ENCODE measurements at places on chromosomes 2 and 18.

DNA sequence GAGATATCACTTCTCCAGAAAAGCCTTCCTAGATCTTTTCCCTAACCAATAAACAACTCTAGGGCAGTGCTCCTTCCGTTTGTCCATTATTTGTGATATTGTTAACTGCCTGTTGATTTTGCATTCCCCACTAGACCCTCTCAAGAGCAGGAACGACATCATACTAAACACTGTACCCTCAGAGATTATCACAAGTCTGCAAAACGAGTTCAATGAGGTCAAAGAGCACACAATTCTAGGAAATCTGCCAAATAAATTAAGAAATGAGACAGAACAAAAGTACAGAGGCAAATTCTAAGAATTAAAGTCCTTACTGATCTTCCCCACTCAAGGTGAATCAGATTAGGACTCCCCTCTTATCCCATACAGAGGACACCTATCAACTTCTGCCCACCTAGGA is 7.6 kb downstream of the RTTN start:
- no peak for DNase-seq

DNA sequence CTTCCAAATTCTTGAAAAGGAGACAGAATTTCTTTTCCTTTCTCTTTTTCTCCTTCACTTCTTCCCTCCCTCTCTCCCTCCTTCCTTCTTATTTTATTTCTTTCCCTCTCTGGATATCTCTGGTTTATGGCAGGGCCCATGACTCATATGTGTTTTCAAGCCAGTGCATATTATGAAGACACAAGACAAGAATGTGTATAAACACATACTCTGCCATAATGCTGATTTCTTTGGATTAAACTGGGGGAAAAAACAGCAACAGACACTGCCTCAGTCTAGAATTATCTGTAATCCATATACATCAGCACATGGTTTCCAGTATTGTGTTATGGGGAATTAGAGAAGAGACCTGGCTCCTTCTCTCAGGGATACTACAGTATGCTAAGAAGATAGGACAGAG is 82.8 kb upstream of the CPO start:
- peak; percentile 33 for DNase-seq

DNA sequence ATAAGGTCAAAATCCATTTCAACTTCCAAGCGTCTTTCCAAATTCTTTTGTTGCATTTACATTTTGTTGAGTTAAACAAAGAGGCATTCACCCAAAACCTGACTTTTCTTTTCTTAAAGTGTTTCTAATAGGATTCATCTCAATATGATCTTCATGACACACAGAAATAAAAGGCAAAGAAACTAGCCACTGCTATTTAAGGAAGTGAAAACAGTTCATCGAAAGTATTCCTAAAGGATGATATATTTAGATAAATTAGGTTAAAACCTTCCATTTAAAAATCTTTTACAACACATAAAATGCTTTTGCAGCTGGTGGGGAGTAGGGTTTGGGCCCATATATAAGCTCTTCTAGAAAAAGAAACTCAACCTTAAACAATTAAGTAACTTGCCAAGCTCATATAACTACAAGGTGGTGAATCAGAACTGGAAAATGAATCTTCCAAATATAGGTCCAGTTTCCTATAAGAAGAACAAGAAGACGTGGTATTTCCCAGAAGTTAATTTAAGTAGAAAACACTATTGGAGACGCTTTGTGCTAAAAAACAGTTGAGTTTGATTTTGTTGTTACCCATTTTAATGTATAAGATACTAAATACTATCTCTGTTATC is 336.0 kb upstream of the HNRNPA3 start:
- no peak for DNase-seq

DNA sequence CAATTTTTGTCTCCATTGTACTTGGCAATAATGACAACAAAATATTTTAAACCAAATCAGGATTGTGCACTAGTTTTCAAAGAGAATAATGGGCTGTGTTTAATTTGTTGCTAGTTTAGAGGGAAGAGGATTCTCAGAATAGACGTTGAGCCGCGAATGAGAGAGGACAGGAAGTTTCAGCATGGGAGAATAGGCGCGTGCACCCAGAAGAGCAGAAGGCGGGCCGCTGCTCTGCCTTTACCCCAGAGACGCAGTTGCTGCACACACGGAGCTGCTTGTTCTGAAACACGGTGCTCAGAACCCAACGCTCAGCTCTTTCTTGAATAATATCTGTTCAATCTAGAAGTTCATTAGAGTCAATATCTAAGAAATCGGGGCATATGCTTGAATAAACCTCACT is 223.4 kb downstream of the MYT1L start:
- DNase-seq = no peak

DNA sequence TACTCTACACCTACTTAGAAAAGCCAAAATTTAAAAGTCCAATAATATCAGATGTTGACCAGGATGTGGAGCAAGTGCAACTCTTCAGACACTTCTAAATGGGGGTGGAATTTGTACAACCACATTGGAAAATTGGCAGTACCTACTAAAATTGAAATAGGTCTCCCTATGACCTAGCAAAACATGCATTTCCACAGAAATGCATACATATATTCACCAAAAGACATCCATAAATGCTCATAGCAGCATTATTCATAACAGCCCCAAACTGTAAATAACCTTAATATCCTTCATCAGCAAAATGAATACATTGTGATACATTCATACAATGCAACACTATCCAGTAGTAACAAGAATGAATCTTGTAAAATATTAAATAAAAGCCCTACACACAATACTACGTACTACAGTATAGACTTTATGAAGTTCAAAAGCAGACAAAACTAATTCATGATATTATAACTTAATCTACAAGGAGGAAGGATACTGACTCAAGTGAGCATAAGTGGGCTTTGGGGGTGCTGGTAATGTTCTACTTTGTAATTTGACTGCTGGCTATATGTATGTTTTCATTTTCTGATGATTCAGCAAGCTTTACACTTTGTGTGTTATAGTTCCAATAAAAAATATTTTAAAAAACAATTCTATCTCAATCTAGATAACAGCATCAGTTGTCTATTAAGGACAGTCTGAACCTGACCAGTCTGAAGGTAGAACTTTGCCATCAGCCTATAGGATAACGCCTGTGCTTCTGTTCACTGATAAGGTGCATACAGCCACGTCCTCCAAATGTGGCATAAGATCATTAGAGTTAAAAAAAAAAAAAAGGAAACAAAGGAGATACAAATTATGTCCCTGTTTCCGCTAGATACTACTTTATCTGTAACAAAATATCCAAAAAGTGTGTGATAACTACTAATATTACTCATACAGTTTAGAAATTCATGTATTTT is 6.6 kb upstream of the TNFRSF11A start:
- no peak for DNase-seq

DNA sequence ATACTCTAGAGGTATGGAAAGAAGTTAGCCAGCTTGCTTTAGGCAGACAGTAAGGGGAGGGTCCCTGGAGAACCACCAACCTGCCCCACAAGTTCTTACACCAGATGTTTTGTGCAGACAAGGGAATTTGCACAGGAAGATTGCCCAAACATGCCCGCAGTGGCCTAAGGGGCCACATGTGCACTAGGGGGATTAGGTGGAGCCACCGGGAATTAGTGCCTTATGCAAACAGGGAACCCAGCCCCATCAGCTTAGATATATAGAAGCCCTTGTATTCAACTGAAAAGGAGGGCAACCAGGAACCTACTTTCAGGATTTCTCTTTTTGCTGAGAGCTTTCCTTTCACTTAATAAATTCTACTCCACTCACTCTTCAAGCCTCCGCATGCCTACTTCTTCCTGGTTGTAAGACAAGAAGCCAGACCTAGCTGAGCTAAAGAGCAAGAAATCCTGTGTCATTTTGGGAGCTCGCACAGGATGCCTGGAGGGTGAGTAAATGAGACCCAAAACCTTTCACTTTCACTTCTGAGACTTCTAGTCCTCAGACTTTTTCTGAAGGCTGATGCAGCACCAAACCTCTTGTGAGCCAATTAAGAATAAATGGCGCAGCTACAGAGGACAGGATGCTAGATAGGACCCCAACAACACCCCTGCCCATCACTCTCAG is 146.3 kb downstream of the GCA start:
- no peak for DNase-seq

DNA sequence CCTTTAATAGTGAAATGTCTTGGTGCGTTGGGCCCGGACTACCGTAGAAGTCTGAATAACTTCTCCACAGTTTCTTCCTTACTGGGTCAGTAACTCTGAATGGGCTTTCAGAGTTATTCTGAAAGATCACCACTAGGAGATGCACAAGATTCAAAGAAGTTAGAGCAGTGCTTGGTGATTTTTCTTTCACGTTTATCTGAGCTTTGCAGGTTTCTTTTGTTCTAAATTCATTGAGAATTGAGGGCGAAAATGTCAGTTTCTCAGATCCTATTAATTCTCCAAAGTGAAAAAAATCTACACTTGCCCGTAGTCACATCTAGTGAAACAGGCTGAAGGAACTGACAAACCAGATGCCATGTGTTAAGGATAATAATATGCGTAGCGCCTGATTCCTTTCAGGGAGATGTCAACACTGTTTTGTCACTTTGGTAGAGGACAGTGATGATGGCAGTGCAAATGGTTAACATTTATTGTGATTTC is 70.1 kb downstream of the QPCT start:
- peak; percentile 83 for DNase-seq

Data from AG10803 (cell line).